ENCODE measurements at places on chromosomes 5 and 9. TPM values are rescaled to one million over a fixed set of nuclear protein-coding genes. Genes with fewer than 3 reads are reported as not detected.

- no peaks in the 10 kb centered on the region for H3K27me3 ChIP-seq
- H3K36me3 ChIP-seq: no peaks in the 10 kb centered on the region
- no peaks in the 10 kb centered on the region for H3K4me1 ChIP-seq
- H3K27ac ChIP-seq: no peak overlapping the region
- DNase-seq: no peak
Measured at GRCh38 chr9:18865542-18865941, 167.5 kb downstream of the SAXO1 start.

DNA sequence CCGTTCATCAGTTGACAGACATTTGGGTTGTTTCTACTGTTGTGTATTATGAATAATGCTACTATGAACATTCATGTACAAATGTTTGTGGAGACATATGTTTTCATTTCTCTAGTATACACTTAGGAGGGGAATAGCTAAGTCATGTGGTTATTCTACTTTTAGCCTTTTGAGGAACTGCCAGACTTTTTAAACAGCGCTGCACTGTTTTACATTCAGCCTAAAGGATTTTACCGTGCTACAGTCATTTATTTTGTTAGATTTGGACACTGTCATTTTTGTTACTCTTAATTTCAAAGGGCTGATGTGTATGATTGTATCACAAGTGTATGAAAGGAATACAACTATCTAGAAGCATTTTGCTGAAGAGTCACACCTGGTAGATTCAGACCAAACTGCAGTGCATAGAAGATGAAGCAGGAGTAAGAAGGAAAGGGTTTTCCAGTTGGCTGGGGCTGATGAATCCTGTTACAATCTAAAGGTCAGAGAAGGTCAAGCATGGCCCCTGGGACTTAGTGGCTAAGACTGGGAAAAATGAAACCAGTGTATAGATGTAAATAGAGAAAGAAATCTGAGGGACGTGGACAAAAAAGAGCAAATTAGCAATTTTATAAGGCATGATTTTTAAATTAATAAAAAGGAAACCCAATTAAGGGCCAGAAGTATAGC lies 509.7 kb downstream of the PSAT1 start:
- H3K4me3 ChIP-seq: no peak overlapping the region
- no peaks in the 10 kb centered on the region for H3K36me3 ChIP-seq
- H3K27me3 ChIP-seq: no peaks in the 10 kb centered on the region
- H3K4me1 ChIP-seq: no peaks in the 10 kb centered on the region
- DNase-seq: no peak
- H3K27ac ChIP-seq: no peak overlapping the region

DNA sequence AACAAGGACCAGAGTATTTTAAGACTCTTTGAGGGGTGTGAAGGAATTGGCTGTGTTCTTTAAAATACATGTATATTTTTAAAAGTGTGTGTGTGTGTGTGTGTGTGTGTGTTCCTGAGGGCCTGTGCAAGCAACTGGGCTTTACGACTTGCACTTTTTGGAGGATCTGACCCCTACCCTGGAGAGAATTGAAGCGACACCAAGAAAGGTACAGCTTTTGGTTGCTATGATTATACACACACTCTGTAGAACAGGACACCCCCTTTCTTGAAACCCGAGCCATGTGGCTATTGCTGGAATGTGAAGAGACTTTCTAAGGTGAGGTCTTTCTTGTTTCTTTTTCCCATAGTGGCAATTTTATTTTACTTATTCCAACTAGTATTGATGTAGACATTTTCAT lies 988 bp downstream of the SHISAL2B start:
- H3K36me3 ChIP-seq: no peaks in the 10 kb centered on the region
- H3K4me1 ChIP-seq: no peaks in the 10 kb centered on the region
- DNase-seq: no peak
- no peak overlapping the region for H3K4me3 ChIP-seq

- no peaks in the 10 kb centered on the region for H3K4me1 ChIP-seq
- no peak overlapping the region for H3K4me3 ChIP-seq
- no peaks in the 10 kb centered on the region for H3K36me3 ChIP-seq
- no peak overlapping the region for H3K27ac ChIP-seq
- H3K27me3 ChIP-seq: no peaks in the 10 kb centered on the region
Measured at GRCh38 chr5:173646692-173647091, 30.2 kb upstream of the BOD1 start.

DNA sequence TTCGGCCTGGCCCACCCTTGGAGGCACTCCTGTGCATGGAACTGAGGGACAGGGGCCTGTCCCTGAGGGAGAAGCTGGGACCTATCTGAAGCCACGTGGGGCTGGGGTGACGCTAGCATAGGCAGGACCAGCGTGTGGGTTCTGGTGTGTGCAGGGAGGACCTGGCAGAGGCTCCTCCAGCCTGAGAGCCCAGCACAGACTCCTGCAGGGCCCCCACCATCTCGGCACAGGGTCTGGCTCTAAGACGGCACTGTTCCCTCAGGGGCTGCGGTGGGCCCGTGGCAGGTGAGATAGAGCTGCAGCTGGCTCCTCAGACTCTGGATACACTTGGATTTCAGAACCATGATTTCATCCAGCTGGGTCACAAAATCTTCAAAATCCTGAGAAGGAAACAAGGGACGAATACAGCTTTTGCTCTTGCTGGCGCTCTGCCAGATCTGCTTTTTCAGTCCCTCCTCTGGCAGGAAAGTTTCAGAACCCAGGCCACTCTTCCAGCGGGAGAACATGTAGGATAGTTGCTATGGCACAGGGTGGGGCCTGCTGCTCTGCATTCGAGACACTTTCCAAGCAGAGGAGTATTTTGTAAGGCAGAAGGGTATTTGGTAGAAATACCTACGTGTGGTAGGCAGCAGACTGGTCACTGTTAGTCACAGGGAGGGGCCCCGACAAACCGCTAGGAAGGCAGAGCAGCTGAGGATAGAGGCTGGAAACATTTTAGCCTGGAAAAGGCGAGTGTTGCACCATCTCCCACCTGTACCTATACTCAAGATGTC lies 74.7 kb downstream of the KIF24 start:
- H3K4me3 ChIP-seq: no peak overlapping the region
- peaks cover 35% of the 10 kb centered on the region for H3K36me3 ChIP-seq
- no peak for DNase-seq
- H3K4me1 ChIP-seq: peaks cover 6% of the 10 kb centered on the region
- H3K27me3 ChIP-seq: no peaks in the 10 kb centered on the region

GRCh38 chr9:136978073-136978864 lies 965 bp downstream of the PTGDS start:
- H3K4me1 ChIP-seq: peaks cover 13% of the 10 kb centered on the region
- H3K4me3 ChIP-seq: no peak overlapping the region
- H3K27me3 ChIP-seq: no peaks in the 10 kb centered on the region
- DNase-seq: peak; percentile 40

GRCh38 chr9:121785673-121786542 lies 134.5 kb downstream of the DAB2IP start:
- H3K36me3 ChIP-seq: no peaks in the 10 kb centered on the region
- DNase-seq: no peak
- no peaks in the 10 kb centered on the region for H3K4me1 ChIP-seq
- H3K4me3 ChIP-seq: no peak overlapping the region
- no peak overlapping the region for H3K27ac ChIP-seq

GRCh38 chr9:94718936-94719335 lies 7.6 kb upstream of the AOPEP start:
- no peaks in the 10 kb centered on the region for H3K27me3 ChIP-seq
- DNase-seq: no peak
- no peaks in the 10 kb centered on the region for H3K4me1 ChIP-seq
- no peak overlapping the region for H3K4me3 ChIP-seq
- no peaks in the 10 kb centered on the region for H3K36me3 ChIP-seq
- no peak overlapping the region for H3K27ac ChIP-seq

DNA sequence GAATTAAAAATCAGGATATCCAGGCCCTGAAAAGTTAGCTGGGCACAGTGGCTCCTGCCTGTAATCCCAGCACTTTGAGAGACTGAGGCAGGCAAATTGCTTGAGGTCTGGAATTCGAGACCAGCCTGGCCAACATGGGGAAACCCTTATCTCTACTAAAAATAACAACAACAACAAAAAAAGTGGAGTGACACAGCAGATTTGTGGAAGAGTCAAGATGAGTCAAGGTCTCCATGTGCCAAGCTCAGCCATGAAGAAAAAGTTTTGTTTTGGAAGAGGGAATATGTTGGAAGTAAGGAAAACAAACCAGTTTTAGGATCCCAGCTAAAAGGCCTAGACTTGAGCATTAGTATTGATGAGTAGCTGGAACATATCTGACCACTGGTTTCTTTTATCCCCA lies 14.7 kb downstream of the LRRC70 start:
- no peak for DNase-seq
- no peak overlapping the region for H3K4me3 ChIP-seq
- no peak overlapping the region for H3K27ac ChIP-seq
- no peaks in the 10 kb centered on the region for H3K36me3 ChIP-seq
- H3K4me1 ChIP-seq: no peaks in the 10 kb centered on the region

- no peak for DNase-seq
- peak overlapping the region; percentile 78 for H3K27ac ChIP-seq
- H3K27me3 ChIP-seq: no peaks in the 10 kb centered on the region
- H3K4me1 ChIP-seq: peaks cover 78% of the 10 kb centered on the region
- H3K36me3 ChIP-seq: peaks cover 29% of the 10 kb centered on the region
Measured at GRCh38 chr9:89476546-89476945, 21.4 kb downstream of the SEMA4D start.

DNA sequence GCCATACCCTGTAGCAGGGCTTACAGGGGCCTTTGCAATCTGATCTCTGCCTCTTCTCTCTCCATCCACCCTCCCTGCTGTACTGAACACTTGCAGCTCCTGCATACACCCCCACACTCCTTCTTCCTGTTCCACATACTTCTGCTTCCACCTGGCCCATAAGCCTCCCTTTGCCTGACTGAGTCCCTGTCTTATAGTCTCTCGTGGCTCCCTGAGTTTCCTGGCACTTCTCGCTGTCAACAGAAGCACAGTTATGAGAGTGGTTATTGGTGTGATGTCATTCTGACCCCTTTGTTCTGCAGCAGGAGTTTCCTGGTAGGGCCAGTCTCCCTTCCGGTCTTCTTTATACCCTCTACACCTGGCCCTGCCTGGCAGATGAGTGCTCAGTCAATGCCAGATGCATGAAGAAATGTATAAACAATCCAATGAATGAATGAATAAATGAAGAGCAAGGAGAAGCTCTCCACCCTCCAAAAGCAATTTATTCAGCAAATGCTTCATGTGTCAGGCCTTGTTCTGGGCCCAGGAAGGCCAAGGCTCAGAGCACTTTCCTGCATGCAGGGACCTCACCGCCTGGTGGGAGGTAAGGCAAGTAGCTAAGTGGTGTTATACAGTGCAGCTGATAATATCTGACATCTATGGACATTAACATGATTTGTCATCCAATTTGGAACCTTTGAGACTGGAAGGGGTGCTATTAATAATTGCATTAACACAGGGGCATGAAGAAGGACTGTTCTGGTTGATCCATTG lies 20.5 kb upstream of the CSF1R start:
- H3K27ac ChIP-seq: no peak overlapping the region
- DNase-seq: no peak
- H3K27me3 ChIP-seq: no peaks in the 10 kb centered on the region
- no peak overlapping the region for H3K4me3 ChIP-seq

GRCh38 chr9:35976726-35977125 lies 18.8 kb upstream of the OR2S2 start:
- H3K4me1 ChIP-seq: peaks cover 3% of the 10 kb centered on the region
- no peak overlapping the region for H3K27ac ChIP-seq
- no peaks in the 10 kb centered on the region for H3K36me3 ChIP-seq
- no peaks in the 10 kb centered on the region for H3K27me3 ChIP-seq
- DNase-seq: no peak
- no peak overlapping the region for H3K4me3 ChIP-seq

DELE1 gene
- 26.4 TPM for polyA plus RNA-seq

FGD3 gene
- polyA plus RNA-seq: 114 TPM

PDCD1LG2 gene
- not detected for polyA plus RNA-seq

CCL21 gene
- polyA plus RNA-seq: not detected

CNTNAP3 gene
- not detected for polyA plus RNA-seq

LCP2 gene
- polyA plus RNA-seq: 295 TPM

DPYSL3 gene
- not detected for polyA plus RNA-seq

FBLL1 gene
- not detected for polyA plus RNA-seq

MYOT gene
- polyA plus RNA-seq: not detected

Measured in naive thymus-derived CD4-positive, alpha-beta T cell (primary cell).